ENCODE measurements at places on chromosomes 1 and 21. TPM values are rescaled to one million over a fixed set of nuclear protein-coding genes. Genes with fewer than 3 reads are reported as not detected.
A peak's percentile ranks its signal among the peaks of the same experiment; 100 is the strongest.

The MSH4 gene
- not detected for total RNA-seq

The GPA33 gene
- not detected for total RNA-seq

The C4BPA gene
- not detected for total RNA-seq

The CYP4Z1 gene
- total RNA-seq: 0.81 TPM

- H3K36me3 ChIP-seq: no peaks in the 10 kb centered on the region
- H3K27ac ChIP-seq: no peak overlapping the region
- no peaks in the 10 kb centered on the region for H3K27me3 ChIP-seq
- no peak for DNase-seq
- H3K4me3 ChIP-seq: no peak overlapping the region
- peaks cover 10% of the 10 kb centered on the region for H3K4me1 ChIP-seq
These were observed 1.9 kb upstream of the GBP4 start for GRCh38 chr1:89200663-89201062.

DNA sequence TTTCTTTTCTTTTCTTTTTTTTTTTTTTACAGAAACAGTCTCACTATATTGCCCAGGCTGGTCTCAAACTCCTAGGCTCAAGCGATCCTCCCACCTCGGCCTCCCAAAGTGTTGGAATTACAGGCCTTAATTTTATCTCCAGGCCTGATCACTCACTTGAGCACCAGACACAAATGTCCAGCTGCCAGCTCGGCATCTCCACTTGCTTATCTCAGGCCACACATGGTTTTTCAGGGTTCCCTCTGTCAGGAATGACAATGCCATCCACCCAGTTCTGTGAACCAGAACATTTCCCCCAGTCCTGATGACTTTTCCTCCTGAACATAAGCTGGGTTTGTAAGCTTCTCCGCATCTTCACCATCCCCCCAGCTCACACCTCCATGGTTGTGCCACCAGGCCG is 44.6 kb upstream of the ZNF281 start:
- no peaks in the 10 kb centered on the region for H3K27me3 ChIP-seq
- no peak for DNase-seq
- H3K36me3 ChIP-seq: no peaks in the 10 kb centered on the region
- no peak overlapping the region for H3K27ac ChIP-seq
- no peaks in the 10 kb centered on the region for H3K4me1 ChIP-seq

DNA sequence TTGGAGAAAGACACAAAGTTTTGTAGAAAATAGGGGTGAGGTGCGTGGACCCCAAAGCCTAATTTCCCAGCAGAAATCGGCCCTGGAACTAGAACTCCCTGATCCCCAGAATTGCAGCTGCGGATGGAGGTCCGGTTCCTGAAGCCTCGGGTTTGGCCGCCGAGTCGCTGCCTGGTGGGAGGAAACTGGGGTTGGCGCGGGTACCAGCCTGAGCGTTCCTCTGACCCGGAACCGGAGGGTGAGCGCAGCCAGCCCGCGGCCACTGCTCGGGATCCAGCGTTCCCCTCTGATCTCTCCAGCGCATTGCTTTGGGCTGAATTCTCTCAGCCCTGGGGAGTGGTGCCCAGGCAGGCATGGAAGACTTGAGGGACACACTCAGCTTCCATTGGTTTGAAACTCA is 1.6 kb downstream of the ST6GALNAC5 start:
- peaks cover 21% of the 10 kb centered on the region for H3K4me1 ChIP-seq
- no peaks in the 10 kb centered on the region for H3K36me3 ChIP-seq
- no peak overlapping the region for H3K27ac ChIP-seq
- no peak for DNase-seq
- H3K27me3 ChIP-seq: peaks cover 48% of the 10 kb centered on the region
- peak overlapping the region; percentile 49 for H3K4me3 ChIP-seq

- peaks cover 42% of the 10 kb centered on the region for H3K4me1 ChIP-seq
- peak overlapping the region; percentile 39 for H3K4me3 ChIP-seq
- H3K27me3 ChIP-seq: peaks cover 30% of the 10 kb centered on the region
These were observed 253 bp downstream of the RAP1GAP start for GRCh38 chr1:21668951-21669257.

GRCh38 chr1:200889571-200889970 is 5.1 kb upstream of the INAVA start:
- H3K36me3 ChIP-seq: no peaks in the 10 kb centered on the region
- DNase-seq: no peak
- H3K4me1 ChIP-seq: peaks cover 27% of the 10 kb centered on the region

GRCh38 chr21:28151758-28152157 is 840.9 kb downstream of the LTN1 start:
- DNase-seq: no peak
- no peak overlapping the region for H3K27ac ChIP-seq
